Islet precursor cell (in vitro differentiated cells): ENCODE measurements at places on chromosomes 3 and 15.
A peak's percentile ranks its signal among the peaks of the same experiment; 100 is the strongest.

- no peak for DNase-seq
Measured at GRCh38 chr15:64288999-64289398, 67.0 kb downstream of the CSNK1G1 start.

- DNase-seq: no peak
Measured at GRCh38 chr3:183295211-183295610, 42.2 kb downstream of the B3GNT5 start.

DNA sequence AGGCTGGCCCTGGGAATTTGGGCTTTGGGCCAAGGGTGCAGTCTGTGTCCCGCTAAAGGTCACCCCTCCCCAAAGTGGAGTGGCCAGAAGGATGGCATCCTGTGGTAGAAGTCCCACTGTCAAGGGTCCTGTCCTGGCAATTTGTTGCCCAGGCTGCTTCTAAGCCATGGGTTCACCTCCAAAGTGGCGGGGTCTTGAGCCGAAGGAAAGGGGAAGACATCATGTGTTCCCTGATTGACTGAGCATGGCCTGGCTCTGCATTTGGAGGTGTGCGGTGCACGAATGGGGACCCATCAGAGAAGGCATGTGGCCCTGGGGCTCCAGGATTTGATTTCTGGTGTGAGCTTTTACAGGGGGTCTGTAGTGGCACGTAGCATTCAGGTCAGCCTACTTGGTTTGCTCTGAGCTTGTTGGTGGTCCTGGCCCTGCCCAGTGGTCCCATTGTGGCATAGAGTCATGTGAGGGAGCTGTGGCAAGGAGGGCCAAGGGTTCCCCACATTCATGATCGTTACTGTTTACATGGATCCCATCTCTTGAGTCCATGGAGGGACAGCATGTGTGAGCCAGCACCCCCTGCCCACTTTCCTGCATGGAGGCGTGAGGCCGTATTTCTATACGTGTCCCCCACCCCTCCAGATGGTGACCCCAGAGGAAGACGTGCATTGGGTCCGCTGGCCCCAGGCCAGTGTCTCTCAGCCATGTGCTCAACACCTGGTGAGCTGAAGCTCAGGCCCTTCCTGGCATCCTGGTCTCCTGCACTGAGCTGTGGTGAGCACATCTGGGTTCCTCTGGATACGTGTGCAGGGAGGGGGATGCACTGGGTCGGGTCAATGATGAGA, 225.1 kb downstream of the SNRPN start:
- DNase-seq: peak; percentile 37

- DNase-seq: peak; percentile 71
Measured at GRCh38 chr3:134003066-134003465, 26.7 kb downstream of the SLCO2A1 start.

- DNase-seq: no peak
Measured at GRCh38 chr3:195441051-195441450, 1.8 kb downstream of the ACAP2 start.

DNA sequence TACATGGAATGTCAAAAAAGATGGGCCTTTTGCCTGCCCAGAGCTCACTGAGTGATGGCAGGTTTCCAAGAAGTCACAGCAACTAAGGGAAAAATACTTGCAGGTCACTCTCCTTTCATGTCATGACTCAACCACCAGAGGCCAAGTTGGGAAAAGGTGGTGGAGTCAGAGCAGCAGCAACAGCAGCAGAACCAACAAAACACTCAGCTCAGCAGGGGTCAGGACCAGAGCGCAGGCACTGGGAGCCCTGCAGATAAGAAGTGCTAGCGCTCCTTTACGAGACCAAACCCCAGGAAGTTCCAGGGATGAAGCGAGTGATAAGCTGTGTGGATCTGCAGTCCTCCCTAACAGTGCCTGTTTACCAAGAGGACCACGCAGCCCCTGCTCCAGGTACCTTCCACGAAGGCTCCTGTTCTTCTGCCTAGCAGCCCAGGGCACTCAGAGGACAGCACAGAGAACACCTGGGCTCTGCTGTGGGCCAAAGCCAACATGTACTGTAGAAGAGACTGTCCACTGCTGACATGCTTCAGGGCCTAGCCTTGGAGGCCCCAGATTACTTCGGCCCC, 26.0 kb downstream of the POC1A start:
- DNase-seq: peak; percentile 90

- DNase-seq: no peak
Measured at GRCh38 chr3:188071636-188072035, 82.3 kb upstream of the LPP start.

- no peak for DNase-seq
Measured at GRCh38 chr3:56096999-56097398, 371.3 kb downstream of the ERC2 start.

DNA sequence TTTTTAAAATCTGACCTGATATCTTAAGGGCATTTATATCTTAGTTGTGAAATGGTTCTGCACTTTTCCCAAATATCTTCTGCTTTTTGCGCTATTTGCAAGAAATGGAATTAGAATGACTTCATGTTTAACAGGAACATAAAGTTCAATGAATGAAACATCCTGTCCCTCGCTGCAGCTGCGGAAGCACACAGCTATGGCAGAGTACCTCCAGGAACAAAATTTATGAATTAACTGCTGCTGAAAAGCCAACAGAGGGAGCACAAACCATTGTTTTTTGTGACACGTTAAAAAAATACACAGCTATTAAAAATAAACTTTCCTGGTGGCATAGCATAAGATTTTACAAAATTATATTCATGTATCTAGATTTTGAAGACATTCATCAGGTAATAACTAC, 404.4 kb upstream of the MDFIC2 start:
- no peak for DNase-seq

- no peak for DNase-seq
Measured at GRCh38 chr15:74384881-74385643, 17.6 kb upstream of the CYP11A1 start.

DNA sequence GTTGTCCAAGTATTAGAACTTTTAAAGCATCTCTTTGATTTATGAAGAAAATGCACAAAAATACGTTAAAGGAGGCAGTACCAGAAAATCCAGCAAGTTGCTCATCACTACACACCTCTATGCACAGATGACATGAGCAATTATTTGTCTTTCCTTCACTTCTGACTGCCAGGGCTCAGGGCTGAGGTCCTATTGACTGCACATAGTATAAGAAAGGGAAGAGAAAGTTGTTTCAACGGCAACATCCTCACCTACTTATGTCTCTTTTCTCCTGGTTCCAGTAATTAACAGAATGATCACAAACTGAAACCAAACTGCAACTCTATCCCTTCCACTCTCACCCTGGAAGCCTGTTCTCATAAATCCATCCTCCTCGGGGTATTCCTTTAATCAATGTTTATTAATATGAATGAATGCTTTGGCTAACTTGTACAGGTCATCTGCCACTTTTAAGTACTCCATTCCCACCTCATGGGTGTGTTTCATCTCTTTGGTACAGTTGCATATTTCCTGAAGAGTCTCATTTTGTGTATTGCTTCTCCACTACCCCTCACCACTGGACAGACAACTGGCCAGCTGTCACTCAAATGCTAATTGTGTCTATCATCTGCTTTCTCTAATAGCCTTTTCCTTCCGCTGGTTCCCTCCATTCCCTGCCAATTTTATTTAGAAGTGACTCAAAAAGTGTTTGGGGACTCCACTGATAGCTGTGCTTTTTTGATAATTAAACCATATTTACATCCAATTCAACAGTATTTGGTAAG, 34.5 kb downstream of the RAB27A start:
- no peak for DNase-seq

GRCh38 chr3:115340586-115340985, 193.5 kb upstream of the ZBTB20 start:
- no peak for DNase-seq

DNA sequence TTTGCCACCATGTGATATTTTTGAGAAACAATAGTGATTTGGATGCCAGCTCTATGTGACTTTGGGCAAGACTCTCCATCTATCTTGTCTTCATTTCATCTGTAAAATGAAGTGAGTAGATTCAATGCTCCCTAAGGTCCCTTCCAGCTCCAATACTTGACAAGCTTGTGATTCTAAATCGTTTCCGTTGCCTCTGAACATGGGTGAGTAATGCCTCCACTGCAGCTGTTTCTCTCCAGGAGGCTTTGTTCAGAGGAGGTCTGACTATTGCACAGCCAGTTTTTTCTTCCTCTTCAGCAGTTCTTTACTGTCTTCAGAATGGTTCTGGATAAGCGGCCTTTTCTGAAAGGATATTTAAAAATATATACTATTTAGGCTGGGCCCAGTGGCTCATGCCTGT, 14.8 kb upstream of the TMOD3 start:
- no peak for DNase-seq

DNA sequence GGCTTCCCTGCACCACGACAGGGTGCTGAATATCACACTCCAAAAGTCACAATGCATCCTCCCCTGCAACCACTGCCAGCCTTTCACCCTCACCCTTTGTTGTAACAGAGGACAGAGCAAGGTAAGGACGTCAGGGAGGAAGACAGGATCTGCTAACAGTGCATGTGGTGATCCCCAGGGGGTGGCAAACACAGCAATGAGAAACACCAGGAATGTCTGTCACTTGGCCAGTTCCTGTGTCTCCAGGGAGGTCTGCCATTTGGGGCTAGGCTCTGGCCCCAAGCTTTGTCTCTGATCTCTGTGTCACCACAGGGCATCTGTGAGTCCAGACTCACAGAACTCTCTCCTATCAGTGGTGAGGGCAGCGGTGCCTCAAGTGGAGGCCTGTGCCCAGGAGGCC, 54.3 kb upstream of the SLC24A5 start:
- DNase-seq: no peak
